ENCODE measurements at places on chromosomes 2 and 18. TPM values are rescaled to one million over a fixed set of nuclear protein-coding genes. Genes with fewer than 3 reads are reported as not detected.

DNA sequence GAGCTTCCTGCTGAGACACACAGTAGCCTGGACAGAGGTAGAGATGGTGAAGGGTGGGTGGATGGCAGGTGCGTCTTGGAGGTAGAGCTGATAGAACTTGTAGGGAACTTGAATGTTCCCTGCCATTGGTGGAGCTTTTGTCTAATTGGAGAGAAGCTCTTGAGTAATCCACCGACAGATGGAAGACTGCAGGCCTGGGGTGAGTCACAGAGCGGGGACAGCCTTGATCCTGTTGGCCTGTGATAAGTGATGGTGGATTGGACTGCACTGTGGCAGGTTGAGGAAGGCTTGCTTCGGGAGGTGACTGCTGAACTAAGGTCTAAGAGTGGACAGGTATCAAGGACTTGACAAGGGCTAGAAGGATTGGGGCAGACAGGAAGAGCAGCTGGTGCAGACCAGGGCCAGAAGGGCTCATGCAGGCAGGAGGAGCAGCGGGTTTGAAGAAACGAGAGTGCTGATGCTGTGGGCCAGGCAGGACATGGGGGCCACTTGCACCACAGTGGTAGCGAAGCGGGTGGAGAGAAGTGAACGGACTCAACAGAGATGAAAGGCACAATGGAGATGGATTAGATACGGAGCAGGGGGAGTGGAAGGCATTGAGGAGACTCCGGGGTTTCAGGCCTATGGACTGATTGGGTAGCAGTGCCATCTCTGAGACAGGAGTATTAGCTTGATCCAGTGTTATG, 16.3 kb downstream of the CABLES1 start:
- no peak for DNase-seq

Gene ASAP2
- 79.2 TPM for total RNA-seq

DNA sequence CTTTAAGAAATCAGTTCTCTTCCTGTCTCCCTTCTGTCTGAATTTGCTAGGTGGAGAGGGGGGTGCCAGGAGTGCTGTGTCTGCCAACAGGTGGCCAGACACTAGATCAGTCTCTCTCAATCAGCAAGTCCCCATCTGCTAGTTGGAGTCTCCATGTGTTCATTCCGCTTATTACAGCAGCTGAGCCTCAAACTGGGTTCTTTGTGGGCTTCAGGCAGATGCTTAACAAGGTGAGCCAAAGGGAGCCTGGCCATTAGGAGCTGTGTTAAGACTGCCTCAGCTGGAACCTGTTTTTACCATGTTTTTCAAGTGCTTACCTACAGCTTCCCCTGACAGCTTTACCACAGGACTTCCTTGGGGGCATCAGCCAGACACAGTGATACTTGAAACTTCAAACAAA, 401.9 kb downstream of the LRP1B start:
- DNase-seq: no peak

DNA sequence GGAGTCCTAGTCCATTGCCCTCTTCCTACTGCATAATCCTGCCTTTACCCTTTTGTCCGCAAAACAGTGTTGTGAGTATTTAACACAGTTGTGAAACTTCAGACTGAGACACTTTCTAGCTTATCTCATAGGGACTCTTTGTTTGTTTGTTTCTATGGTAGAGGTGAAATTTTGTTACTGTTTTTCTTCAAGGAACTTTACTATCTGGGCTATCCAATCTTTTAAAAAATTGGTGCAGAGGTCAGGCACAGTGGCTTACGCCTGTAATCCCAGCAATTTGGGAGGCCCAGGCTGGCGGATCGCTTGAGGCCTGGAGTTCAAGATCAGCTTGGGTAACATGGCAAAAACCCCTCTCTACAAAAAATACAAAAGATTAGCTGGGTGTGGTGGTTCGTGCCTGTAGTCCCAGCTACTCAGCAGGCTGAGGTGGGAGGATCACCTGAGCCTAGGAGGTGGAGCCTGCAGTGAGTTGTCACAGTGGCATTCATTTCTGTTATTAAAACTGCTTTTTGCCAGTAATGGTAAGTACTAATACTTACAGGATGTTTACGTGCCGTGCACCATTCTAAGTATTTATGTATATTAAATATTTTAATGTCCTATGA, 18.8 kb downstream of the GMCL1 start:
- no peak for DNase-seq

DNA sequence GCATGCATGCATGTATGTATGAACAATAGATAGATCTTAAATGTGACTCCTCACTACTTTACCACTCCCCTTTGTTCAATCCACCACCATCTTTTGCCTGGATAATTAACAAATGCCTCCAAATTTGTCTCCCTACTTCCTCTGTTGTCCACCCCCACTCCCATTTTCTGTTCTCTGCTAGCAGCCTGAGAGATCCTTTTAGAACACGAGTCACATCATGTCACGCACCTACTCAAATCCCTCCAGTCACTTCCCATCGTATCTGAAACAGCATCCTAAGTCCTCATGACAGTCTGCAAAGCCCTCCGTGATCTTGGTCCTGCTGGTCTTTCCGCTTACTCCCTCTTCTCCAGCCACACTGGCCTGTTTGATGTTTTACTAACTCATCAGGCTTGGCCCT, 527.3 kb downstream of the EPHA4 start:
- no peak for DNase-seq

- DNase-seq: no peak
Measured at GRCh38 chr2:238358769-238359168, 38.5 kb downstream of the TRAF3IP1 start.

Data from endothelial cell of umbilical vein (primary cell).